ENCODE measurements at places on chromosomes 5 and 9. TPM values are rescaled to one million over a fixed set of nuclear protein-coding genes. Genes with fewer than 3 reads are reported as not detected.
A peak's percentile ranks its signal among the peaks of the same experiment; 100 is the strongest.

GRCh38 chr9:96612105-96612965, 7.3 kb downstream of the CDC14B start:
- DNase-seq, result peak; percentile 79

DNA sequence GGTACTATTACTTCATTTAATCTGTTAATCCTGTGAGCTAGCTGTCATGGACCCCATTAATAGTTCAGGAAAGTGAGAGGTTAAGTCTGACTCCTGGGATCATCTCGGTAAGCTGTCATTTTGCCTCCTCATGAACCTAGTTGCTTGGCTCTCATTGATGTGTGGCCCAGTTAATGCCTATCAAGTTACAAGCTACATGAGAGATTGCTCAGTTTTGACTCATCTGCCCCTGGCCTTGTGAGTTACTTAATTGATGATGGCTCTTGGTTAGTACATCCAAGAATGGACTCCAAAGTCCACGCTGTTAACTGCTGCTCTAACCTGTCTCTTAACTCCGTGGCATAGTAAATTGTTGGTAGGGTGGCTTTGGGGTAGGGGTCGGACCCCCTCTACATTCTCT, 23.9 kb downstream of the LARP1 start:
- DNase-seq, result peak; percentile 61

- no peak for DNase-seq
Measured at GRCh38 chr9:83284746-83285145, 221.8 kb upstream of the RASEF start.

DNA sequence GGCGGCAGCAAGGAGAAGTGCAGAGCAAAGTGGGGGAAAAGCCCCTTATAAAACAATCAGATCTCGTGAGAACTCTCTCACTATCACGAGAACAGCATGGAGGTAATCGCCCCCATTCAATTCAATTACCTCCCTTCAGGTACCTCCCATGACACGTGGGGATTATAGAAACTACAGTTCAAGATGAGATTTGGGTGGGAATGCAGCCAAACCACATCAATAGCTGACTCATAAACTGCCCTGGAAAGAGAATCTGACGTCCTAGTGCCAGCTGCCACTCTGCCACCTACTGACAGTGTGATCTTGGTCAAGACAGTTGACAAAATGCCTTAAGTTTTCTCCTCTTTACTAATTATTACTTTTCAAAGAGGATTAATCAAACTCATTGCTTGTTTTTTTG, 128.3 kb downstream of the GPBP1 start:
- DNase-seq, result peak; percentile 62

DNA sequence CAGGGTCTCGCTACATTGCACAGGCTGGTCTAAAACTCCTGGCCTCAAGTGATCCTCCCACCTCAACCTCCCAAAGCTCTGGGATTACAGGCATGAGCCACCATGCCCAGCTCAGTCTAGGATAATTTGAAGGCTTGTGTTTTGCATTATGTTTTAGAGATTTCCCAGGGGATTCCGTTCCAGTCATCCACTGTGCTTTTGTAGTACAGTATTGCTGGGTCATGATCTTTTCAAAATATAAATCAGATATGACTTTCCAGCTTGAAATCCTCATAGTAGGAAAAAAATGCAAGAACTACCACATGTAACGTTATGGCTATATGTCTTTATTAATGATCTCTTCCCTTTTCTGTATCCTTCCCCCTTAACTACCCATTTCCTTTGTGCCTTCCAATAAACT, 338.1 kb downstream of the PRELID2 start:
- DNase-seq, result no peak

The BNC2 gene
- polyA plus RNA-seq, result 6.2 TPM

DNA sequence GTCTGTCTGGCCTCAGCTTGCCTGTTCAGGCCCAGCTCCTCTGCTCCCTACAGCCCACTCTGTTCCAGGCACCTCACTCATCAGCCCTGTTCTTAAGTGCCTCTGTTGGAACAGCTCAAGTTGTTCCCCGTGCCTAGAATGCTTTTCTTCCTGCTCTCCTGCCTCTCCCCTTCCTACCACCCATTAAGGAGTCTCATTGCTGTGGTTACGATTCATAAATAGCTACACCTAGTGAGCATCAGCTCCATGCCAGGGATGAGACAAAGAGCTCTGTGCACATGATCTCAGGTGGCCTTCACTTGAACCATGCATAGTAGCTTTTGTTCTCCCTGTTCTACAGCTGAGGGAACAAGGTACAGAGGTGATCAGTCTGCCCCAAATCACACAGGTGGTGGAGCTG, 54.3 kb downstream of the PSD2 start:
- no peak for DNase-seq

DNA sequence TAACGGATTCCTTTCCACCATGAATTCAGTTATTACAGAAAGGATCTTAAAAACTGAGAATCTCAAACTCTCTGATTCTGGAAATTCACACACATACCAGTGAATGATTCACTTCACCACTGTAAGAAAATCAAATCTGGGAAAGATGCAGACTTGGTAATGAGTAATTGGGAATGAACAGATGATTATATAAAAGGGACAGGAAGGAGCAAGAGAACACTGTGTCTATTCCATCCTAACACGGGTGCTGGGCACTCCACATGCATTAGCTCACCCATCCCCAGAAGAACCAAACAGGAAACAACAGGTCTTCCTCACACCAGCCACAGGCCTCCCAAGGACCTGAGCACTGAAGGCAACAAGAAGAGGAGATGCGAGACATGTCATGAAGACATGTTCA, 74.8 kb upstream of the ZNF622 start:
- DNase-seq, result no peak

The OR1J2 gene
- polyA plus RNA-seq, result 0.21 TPM

DNA sequence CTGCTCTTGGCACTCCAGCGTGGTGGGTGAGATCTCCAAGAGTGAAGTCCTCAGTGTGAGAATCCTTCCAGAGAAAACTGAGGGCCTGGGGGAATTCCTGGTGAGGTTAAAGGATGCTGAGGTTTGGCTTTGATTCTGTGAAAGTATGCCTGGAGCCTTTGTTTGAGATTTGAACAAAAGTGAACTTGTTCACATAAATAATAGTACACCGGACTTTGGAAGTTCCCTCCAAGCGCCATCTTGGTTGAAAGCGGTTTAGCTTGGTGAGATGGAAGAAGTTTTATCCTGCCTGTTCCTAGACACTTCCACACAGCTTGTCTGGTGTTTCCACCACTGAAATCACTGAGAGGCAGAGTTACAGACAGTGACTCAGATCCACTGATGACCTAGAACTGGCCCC, 286.4 kb downstream of the NTRK2 start:
- DNase-seq, result no peak

The PCDHA5 gene
- polyA plus RNA-seq, result 0.78 TPM

GRCh38 chr5:111582451-111582850, 70.1 kb upstream of the STARD4 start:
- no peak for DNase-seq

GRCh38 chr9:127399736-127400269, 2.8 kb downstream of the SLC2A8 start:
- DNase-seq, result no peak

- no peak for DNase-seq
Measured at GRCh38 chr5:24368115-24368514, 276.7 kb downstream of the CDH10 start.

DNA sequence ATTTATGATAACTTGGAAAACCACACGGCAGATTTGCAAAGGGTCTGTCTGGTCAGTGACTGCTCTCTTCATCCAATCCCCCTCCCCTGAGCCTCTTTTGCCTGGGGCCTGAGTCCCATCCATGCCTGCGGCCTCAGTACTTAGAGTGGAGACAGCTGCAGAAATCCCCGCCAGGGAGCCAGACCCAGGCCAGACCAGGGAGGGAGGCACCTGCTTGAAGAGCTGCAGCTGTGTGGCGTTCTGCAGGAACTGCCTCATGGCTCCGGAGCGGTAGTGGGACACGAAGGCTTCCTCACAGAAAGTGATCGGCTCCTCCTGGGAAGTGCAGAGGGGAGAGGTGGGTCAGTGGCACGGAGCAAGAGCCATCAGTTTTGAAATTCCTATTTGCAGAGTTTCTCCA, 101.6 kb downstream of the CRB2 start:
- DNase-seq, result no peak

Data from A549 (cell line).